Endodermal cell (in vitro differentiated cells): ENCODE measurements at places on chromosomes 12 and 14.
A peak's percentile ranks its signal among the peaks of the same experiment; 100 is the strongest.

DNA sequence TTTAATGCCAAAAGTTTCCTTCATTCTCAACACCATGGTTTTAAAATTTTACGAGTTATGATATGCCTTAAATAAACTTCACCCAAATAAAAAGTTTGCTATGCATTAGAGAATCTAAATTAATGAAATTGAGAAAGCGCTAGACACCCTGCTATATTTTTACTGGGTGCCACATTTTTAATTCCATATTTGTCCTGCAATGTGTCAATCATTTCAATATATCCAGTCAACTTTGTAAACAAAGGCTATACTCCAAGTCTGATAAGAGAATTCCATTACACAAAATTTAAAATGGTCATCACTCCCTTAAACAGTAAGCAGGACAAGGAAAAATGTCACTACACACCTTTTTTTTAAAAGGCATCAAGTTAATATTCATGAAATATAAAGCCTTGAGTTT lies 1.9 kb downstream of the PPP1R12A start:
- no peak for DNase-seq

- DNase-seq, result no peak
These were observed 450.6 kb downstream of the DPF3 start for GRCh38 chr14:72443256-72443655.

- no peak for DNase-seq
These were observed 454.8 kb downstream of the AEBP2 start for GRCh38 chr12:19894050-19894449.

DNA sequence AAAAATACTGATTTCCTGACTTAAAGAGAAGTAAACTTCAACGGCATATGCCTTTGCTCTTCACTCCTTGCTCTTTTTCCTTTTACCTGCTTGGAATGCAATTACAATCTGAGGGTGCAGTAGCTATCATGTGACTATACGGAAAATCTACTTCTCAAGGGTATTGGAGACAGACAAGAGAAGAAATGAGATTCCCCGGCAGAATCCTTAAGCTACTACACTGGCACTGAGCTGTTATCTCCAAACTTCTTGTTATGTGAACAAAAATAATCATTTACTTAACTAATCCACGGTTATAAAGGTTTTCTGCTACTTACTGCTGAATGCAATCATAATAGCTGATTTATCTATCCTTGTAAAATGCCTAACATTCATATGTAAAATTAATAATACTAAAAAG lies 118.0 kb upstream of the IFNG-AS1 start:
- DNase-seq, result no peak

GRCh38 chr12:114835031-114835430 lies 151.1 kb upstream of the TBX3 start:
- DNase-seq, result no peak

DNA sequence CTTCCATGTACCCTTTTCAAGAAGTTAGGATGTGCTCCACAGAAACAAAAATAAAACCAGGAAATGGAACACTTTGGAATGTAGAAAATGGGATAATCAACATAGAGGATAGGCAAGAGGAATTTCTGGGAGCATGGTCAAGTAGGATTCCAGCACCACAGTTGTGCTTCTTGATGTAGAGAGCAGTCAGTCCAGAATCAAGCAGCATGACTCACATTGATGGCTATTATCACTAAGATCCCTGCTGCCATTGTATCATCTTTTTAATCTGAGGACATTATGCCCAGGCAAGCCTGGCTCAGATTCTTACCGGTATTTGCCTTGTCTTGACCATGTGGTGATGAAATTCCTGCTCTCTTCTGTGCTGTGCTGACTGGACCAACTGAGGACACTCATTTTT lies 5.7 kb downstream of the ETFRF1 start:
- no peak for DNase-seq

GRCh38 chr12:77943466-77943865 lies 112.8 kb downstream of the NAV3 start:
- no peak for DNase-seq

GRCh38 chr14:91568626-91569025 lies 58.5 kb upstream of the PPP4R3A start:
- DNase-seq, result no peak

DNA sequence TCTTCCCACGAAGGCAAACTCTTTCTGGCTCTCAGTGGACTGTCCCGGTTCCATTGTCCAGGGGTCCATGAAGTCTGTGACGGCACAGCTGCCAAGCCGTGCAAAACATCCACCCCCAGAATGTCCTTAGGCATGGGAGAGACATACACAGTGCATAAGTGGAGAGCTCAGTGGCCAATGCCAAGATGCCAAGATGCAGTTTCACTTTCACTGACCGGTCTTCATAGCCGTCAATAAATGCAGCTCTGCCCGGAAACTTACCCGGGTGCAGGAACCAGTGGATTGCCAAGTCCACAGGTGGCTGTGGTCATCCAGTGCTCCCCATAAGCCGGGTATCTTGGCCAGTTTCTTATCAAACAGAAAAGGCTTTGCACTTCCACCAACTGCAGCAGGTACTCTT lies 162.3 kb downstream of the PTCSC3 start:
- DNase-seq, result no peak

- DNase-seq, result no peak
These were observed 18.6 kb downstream of the LGMN start for GRCh38 chr14:92729634-92730358.

DNA sequence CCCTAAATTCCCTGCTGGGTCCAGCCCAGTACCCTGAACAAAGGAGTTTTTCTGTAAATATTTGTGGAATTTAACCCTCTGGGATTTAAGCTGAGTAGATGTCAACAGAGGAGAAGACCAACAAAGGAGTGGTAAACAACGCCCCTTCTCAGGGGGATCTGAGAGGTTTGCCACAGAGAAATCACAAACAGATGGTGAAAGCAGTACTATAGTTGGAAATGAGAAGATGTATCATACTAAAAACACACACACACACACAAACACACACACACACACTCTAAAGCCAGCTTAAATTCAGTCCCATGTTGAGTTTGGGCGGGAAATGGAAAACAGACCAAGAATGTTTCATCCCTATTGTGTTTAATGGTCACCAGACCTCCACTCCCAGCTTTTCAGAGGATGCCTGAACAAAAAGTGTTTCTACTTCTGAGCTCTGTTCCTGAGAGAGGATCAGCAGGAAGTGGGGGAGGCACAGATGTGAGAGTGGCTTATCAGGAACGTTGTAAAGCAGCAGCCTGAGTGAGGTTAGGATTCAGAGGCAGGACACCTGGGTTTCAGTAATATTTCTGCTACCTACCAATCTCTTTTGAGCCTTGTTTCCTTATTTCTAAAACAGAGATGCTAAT lies 3.2 kb downstream of the BIN2 start:
- peak; percentile 82 for DNase-seq

DNA sequence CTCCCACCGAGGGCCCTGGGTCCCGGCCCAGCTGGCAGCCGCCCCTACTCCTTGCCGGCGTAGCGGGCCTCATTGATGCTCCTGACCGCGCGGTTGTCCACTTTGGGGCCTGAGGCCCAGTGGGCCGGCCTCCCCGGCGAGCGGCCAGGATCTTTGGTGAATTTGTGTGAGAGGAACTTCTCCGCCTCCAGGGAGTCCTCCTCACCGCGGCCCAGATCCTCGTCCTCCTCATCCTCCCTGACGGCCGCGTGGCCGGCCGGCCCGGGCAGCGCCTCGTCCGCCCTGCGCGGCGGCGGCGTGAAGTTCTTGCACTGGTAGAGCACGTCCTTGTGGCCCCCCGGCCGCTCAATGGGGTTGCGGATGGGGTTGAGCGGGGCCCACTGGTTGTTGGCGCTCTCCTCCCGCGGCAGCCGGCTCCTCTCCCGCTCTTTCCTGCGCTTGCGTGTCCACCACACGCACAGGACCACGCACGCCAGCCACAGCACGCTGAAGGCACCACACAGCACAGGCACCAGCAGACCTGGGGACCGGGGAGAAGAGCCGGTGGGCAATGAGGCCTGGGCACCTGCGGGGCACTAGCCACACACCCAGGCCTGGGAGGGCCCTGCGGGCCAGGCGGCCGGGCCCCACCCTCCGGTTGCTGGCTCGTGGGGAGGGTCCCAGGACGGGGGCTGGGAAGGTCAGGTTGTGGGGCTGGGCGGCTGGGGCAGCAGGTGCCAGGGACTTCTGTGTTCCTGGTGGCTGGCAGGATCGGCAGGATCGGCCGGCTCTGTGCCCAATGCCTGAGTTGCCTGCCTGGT lies 25.7 kb downstream of the JAG2 start:
- DNase-seq, result peak; percentile 32

- DNase-seq, result peak; percentile 36
These were observed 138.7 kb upstream of the PZP start for GRCh38 chr12:9346866-9347327.

DNA sequence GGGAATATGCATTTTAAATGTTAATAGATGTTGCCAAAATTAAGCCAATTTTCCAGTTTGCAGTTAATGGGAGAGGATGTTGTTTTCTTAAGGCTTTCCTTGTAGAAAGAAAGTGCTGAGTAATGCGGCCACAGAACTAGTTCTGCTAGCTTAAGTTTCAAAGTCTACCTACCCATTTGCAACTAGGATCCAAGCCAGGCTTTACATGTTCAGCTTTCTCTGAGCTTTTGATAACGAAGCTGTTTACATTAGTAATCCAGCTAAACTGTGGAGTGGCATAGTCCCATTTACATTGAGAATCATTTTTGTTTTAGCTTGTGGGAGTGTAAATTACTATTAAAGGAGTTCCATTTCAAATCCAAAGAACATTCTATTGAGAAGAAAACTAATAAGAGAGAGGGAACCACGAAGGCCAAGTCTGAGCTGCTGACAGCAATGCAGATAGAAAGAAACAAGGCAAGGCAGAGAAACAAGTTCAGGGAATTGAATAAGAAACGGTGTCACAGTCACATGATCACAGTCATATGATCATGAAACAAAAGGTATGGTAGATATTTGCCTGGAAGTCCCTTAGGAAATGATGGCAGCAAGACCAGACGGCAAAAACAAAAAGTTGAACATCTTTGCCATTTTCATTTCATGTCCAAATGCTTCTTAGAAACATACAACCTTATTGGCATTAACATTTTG lies 274.9 kb downstream of the PAWR start:
- DNase-seq, result no peak

GRCh38 chr14:68468437-68469207 lies 324.2 kb downstream of the ZFP36L1 start:
- no peak for DNase-seq

GRCh38 chr14:90726656-90727055 lies 89.6 kb downstream of the TTC7B start:
- DNase-seq, result peak; percentile 75

GRCh38 chr14:69982886-69983285 lies 103.7 kb downstream of the SMOC1 start:
- no peak for DNase-seq

GRCh38 chr14:99035268-99035667 lies 236.7 kb downstream of the BCL11B start:
- no peak for DNase-seq

- DNase-seq, result peak; percentile 73
These were observed 47.1 kb downstream of the IL31 start for GRCh38 chr12:122126713-122127597.
